ENCODE measurements at places on chromosomes 6 and 20. TPM values are rescaled to one million over a fixed set of nuclear protein-coding genes. Genes with fewer than 3 reads are reported as not detected.

GRCh38 chr20:35122756-35123405, 24.3 kb downstream of the EDEM2 start:
- DNase-seq: no peak

DNA sequence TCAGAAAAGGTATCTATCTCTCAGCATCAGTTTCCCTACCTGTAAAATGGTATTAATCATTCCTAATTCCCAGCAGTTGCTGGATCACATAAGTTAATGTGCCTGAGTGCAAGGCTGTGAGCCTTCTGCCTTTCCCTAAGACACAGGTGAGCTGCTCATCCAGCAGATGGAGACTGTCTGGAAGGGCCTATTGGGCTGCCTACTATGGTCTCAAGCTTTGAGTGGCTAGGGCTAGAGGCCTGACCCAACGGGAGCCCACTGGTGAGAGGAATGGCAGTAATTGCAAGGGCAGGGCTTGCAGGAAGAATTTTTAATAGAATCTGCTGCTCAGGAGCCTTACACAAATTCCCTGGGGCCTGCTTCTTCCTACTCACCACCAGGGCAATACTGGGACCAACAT, 4.3 kb downstream of the KHDC1 start:
- no peak for DNase-seq

DNA sequence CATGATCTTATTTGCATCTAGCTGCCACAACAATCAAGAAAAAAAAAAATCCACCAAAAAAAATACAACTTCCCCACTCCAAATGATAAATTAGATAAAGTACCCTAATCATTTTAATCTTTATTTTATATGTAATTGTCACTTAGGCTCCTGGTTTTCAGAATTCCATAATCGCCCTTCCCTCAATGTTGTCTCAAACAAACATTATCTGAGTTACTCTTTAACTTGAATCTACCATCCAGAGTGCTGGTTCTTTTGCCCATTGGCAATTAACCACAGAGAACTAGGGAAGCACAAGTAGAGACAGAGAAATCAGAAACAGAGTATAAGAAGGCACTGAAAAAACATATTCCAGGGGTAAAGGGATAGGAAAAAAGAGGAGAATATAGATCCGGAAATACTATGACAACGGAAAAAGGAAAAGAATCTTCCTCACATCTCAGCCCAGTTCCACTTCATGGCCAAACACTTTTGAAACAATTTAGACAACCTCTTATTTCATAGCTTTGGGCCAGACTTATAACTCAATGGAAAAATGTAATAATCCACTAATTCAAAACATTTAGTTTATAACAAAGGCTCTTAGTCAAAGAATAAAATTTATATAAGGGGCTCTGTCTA, 861 bp upstream of the NHSL1 start:
- DNase-seq: no peak

GRCh38 chr6:81820980-81821379, 68.5 kb upstream of the TENT5A start:
- no peak for DNase-seq

DNA sequence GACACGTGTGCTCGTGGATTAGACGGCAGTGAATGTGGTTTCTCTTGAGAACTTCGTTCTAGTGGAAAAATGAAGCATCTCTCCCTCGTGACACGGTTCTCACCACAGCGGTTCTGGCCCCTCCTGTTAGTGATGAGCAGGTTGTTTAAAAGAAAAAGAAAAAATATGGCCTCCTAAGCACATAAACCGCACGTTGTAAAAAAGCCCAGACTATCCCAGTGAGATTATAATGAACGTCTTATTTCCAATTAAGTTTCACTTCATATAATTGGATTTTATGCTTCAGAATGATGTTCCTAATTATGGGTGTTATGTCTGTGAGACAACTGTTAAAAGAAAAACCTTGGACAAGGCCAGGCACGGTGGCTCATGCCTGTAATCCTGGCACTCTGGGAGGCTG, 74.5 kb upstream of the FRMD1 start:
- DNase-seq: no peak

DNA sequence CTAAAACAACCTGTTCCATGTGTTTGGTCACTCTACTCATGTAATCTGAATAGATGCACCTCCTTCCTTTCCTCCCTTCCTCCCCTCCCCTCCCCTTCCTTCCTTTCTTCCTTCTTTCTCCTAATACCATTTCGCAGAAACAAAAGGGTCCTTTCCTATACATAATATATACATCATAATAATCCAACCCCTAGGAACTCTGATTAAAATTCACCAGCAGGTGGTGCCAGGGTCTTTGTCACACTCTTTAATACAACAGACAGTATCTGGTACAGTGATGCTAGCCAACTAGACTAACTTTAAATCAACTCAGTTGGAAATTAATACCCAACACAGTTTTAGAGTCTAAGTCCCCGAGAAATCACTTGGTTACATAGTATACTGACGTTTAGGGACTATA, 181.2 kb upstream of the SHLD1 start:
- DNase-seq: peak; percentile 33

DNA sequence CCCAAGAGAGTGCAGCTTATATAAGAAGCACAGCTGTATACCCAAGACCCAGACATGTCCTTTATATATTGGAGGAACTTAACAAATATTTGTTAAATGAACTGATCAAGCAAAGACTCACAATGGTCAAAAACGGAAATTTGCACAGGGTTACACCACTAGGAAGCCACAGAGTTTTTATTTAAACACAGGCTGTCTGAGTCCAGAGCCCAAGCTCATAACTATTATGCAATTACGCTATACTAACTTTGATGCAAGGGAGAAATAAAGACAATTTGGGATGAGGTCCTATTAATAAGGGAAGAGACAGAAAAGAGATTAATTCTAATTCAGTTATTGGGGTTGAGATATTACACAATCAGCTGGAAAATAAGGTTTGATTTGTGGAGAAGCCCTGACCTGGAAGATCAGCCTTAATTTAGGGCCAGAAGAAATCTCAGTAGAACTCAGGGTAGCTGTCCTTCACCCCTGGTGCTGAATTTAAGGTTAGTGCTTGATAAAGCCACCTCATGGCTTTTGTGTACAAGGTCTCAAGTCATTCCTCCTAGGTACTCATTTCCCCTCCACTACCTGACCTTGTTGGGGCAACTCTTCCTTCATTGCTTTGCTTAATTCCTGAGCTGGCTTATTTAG, 10.5 kb upstream of the ZNF334 start:
- no peak for DNase-seq

GRCh38 chr6:134840086-134840867, 109.6 kb downstream of the ALDH8A1 start:
- no peak for DNase-seq

- no peak for DNase-seq
These were observed 59.5 kb downstream of the NCOA3 start for GRCh38 chr20:47561180-47561579.

DNA sequence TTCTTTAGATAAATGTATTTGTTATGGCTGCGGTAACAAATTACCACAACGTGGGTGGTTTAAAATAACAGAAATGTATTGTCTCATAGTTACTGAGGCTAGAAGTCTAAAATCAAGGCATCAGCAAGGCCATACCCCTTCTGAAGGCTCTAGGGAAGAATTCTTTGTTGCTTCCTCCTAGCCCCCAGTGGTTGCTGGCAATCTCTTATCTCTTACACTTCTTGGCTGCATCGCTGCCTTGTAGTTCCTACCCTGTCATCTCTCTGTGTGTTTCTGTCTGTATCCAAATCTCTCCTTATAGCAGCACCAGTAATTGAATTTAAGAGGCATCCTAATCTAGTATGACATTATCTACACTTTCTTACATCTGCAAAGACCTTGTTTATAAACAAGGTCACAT, 534.7 kb downstream of the PHF3 start:
- DNase-seq: no peak

- no peak for DNase-seq
These were observed 134.8 kb downstream of the PXDC1 start for GRCh38 chr6:3616565-3617176.

- no peak for DNase-seq
These were observed 128.8 kb downstream of the QKI start for GRCh38 chr6:163543321-163543720.

DNA sequence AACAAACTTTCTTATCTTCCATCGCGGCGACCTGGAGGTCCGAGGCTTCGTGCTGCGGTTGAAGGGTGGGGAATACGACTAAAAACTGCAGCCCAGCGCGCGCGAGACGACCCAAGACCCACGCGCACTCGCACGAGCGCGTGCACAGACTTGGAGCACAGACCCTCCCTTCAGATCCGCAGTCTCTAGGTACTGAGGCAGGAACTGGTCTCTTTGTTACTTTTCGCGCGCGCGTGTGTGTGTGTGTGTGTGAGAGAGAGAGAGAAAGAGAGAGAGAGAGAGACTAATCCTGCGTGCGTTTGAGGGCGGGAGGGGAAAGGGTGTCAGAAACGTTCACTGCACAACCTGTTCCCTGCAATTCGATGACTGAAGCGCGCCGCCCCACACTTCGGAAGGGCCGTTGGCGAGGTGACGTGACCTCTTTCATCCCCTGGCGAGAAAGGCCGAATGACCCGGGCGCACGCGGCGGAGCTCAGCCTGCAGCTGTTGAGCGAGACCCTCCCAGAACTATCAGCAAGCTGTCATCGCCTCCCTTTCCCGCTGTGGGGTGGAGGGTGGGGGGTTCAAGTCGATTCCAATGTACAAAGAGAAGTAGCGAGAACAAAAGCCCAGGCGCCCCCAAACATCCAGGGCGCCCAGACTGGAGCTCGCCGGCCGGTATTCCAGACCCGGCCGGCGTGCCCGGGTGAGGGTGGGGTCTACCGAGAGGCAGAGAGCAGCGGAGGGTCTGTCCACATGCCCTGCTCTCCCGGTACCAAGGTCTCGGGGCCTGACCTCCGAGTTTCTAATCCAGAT, 1.5 kb upstream of the TUBB2B start:
- no peak for DNase-seq

DNA sequence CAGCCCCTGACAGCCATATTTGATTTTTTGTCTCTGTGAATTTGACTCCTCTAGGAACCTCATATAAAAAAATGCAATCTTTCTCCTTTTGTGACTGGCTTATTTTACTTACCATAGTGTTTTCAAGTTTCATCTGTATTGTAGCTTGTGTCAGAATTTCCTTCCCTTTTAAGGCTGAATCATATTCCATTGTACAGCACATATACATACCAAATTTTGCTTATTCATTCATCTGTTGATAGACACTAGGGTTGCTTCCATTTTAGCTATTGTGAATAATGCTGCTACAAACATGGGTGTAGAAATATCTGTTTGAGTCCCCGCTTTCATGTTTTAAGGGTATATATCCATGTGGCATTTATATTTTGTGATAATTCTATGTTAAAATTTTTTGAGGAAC, 49.2 kb upstream of the RNF217 start:
- no peak for DNase-seq

GRCh38 chr6:125300992-125301434, 754 bp downstream of the HDDC2 start:
- DNase-seq: no peak

GRCh38 chr20:51972056-51972455, 169.7 kb upstream of the SALL4 start:
- no peak for DNase-seq

DNA sequence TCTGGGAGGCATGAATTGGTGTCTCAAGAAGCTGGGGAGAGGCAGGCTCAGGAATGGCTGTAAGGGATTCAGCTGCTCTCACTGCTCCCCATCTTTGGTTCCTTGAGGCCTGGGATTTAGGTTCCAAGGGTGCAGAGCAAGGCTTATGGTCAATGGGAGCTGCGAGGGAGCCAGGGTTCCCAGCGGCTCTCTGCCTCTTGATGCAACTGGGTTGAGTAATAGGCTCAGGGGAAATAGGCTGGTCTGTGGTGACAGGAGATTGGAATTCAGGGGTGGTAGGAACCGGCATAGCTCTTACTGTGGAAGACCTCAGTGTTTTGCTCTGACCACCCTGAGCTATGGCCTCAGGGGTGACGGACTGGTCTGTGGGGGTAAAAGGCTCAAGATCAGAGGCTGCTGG, 13.0 kb upstream of the NRM start:
- no peak for DNase-seq

- no peak for DNase-seq
These were observed 194.4 kb upstream of the CST7 start for GRCh38 chr20:24754691-24755090.

DNA sequence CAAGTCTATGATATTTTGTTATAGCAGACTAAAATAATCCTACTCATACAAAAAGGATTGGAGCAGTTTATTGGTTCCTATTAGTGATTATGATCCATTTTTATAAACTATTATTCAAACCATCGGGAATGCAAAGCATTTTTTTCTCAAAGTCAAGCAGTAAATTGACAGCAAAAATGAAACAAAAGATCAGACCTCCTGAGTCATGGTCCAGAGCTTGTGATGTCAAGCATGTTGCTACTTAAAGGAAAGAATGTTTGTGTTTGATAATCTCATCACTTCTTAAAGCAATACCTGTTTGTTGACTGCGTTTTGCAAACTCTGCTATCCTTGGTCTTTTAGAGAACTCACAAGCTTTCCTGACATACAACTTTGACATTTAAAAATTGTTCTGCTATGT, 204.4 kb downstream of the SAMD5 start:
- DNase-seq: no peak

GRCh38 chr20:43937591-43937990, 22.9 kb downstream of the TOX2 start:
- DNase-seq: no peak

GRCh38 chr20:56833427-56833826, 204.3 kb downstream of the TFAP2C start:
- DNase-seq: no peak

DNA sequence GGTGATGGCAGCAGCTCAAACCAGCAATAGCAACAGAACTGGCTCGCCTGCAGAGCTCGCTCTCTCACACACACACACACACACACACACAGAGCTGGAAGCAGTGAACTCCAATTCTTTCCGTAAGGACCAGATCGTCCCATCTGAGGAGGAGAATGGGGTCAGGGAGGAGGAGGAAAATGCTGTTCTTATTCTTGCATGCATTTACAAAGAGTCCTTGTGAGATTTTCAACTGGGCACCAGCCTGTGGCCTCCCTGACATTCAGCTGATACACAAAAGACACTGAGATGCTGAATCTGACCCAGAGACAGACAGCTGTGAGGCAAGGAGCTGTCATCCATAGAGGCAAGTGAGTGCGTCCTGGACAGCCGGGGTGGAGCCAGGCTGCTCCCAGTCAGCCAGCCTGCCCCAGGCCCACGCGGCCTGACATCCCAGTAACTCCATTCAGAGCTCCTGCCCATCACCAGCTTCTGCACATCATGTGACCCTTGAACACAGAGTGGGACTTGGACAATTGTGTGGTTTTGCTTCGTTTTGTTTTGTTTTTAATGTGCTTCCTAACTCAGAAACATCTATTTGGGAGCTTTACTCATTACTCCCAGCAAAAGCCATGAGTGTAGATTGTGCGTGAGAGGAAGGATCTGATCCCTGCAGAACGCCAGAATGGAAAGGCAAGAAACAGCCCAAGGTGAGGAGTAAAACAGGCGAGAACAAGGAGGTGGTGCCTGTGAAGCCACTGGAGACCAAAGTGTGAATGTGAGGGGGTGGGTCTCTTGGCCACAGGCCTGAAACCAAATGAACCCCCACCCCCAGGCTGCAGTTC, 2.1 kb downstream of the SERPINB9 start:
- DNase-seq: no peak

GRCh38 chr6:5102267-5102970, 17.3 kb downstream of the PPP1R3G start:
- no peak for DNase-seq

BNIP5 gene
- total RNA-seq: not detected

HLA-DQA2 gene
- total RNA-seq: not detected

TRIM15 gene
- not detected for total RNA-seq

WFDC5 gene
- not detected for total RNA-seq

PRKN gene
- total RNA-seq: not detected

MLIP gene
- total RNA-seq: not detected

TOP1 gene
- 14.3 TPM for total RNA-seq

C20orf173 gene
- total RNA-seq: not detected

BTNL2 gene
- not detected for total RNA-seq

ASIP gene
- not detected for total RNA-seq

Measured in H4 (cell line).